ENCODE measurements at places on chromosomes 13 and 19. TPM values are rescaled to one million over a fixed set of nuclear protein-coding genes. Genes with fewer than 3 reads are reported as not detected.

The PTPRS gene
- not detected for total RNA-seq

The RAB3A gene
- 3.6 TPM for total RNA-seq

The KLC3 gene
- not detected for total RNA-seq

The DPF1 gene
- total RNA-seq: 0.41 TPM

The KLF16 gene
- 21.5 TPM for total RNA-seq

The SLC7A10 gene
- total RNA-seq: not detected

The EID2 gene
- 18.2 TPM for total RNA-seq

The CEBPA gene
- 0.51 TPM for total RNA-seq
